ENCODE measurements at places on chromosomes 6 and 20.
A peak's percentile ranks its signal among the peaks of the same experiment; 100 is the strongest.

- peak; percentile 29 for DNase-seq
Measured at GRCh38 chr6:18177286-18177965, 22.2 kb downstream of the KDM1B start.

DNA sequence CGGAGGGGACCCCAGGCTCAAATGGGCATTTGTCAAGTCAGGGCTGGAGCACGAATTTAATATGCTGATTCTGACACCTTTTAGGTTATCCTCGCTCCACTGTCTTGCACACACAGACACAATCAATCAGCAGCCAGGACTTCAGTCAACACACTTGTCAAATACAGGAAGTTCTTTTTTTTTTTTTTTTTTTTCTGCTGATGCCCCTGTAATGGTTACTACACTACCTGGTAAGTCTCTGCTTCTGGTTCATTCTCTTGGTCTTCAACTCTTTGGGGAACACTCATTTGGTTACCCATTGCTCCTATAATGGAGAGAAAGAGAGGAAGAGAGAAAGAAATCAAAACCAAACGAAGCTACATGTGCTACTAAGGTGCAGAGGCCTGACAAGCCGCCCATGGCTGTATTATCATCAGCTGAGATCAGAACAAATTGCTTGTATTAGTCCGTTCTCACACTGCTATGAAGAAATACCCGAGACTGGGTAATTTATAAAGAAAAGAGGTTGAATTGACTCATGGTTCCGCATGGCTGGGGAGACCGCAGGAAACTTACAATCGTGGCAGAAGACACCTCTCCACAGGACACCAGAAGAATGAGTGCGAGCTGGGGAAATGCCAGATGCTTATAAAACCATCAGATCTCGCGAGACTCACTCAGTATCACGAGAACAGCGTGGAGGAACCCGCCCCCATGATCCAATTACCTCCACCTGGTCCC, 11.8 kb downstream of the BCAS1 start:
- DNase-seq = no peak

DNA sequence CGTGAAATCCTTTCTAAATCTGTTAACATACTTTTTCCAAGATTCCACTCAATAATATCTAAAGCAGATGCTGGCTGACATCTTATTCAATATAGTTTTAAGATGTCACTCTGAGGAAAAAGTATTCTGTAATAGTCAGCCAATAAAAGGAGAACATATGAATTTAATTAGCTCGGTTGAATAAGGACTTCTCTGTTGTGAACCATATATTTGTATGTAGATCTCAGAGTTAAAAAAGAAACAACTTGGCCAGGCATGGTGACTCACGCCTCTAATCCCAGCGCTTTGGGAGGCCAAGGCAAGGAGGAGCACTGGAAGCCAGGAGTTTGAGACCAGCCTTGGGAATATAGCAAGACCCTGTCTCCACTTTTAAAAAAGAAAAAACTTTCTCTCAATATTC, 7.4 kb upstream of the CD24 start:
- DNase-seq = no peak

GRCh38 chr6:28239636-28240035, 12.4 kb downstream of the ZKSCAN4 start:
- no peak for DNase-seq

DNA sequence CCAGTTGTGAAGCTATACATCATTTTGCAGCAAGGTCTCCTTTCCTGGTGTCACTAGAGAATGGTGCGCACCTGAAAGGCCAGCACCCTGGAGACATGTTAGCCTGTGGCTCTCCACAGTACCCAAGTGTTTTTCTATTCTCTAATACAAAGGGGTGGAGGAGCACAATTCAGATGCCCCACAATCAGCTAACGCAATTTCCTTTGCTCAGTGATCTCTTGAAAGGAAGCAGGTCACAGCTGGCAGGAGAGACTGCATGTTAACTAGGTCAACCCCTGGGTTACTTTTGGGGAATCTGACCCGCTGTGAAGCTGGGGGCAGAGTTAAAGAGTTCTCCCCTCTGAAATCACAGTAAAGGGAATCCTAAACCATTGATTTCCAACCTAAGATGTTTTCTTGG, 92.5 kb downstream of the B3GAT2 start:
- DNase-seq = peak; percentile 47

DNA sequence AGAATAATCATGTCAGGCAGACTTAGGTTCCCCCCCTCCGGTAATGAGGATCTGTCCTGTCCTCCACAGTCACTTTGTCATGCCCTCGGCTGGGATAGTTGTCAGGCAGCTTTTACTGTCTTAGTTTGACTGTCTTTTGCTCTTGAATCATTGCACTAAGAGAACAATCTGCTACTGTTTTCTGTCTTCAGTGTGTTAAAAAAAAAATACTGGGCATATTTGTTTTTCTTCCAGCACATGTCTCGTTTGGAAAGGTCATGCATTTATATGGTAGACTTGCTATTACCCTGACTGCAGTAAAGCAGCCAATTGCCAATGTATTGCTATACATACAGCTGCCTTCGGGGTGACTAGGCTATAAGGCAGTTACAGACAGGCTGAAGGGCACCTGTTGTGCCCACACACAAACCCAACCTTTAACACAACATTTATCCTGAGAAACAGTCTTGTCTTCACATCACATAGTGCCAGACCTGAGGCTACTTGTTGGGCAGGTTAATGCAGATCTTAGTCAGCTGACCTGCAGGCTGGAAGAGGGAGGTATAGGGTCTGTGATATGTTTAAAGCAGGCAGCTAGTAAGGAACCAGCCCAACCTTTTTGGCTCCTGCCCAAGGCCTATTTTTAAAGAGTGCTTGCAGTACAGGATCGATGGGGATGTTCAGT, 26.7 kb downstream of the ARFGEF3 start:
- peak; percentile 76 for DNase-seq

DNA sequence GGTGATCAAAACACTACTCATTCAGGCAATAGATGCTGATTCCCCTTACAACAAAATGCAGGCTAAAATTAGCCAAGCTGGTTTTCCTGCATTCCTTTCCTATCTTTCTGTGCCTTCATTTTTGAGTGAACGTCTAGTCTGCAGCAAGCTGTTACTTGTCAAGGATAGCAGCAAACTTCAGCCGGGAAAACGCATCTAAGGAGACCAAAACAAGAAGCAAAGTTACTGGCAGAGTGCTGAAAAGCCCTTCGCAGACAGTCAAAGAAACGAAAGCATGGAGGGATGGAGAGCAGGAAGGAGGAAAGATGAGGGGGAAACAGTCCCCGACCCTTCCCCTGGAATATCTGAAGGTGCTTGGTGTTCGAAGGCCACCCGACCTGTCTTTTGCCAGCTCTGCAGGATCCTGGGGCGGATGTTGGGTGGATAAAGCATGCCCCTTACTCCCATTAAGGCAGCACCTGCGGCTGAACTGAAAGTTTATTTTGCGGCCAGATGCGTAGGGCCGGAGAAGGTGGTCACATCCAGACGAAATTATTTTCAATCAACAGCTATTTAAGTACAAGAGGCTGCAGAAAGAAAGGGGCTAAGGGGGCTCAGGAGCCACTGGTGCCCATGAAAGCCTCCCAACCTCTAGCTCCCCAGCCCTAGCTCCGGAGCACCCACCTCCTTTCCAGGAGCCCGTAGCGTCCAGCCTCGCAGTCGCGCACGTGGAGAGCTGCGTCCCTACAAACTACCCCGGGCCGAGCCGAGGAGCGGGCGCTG, 538 bp downstream of the FERMT1 start:
- DNase-seq = peak; percentile 67

GRCh38 chr6:109892451-109893435, 85.4 kb upstream of the GPR6 start:
- DNase-seq = no peak

DNA sequence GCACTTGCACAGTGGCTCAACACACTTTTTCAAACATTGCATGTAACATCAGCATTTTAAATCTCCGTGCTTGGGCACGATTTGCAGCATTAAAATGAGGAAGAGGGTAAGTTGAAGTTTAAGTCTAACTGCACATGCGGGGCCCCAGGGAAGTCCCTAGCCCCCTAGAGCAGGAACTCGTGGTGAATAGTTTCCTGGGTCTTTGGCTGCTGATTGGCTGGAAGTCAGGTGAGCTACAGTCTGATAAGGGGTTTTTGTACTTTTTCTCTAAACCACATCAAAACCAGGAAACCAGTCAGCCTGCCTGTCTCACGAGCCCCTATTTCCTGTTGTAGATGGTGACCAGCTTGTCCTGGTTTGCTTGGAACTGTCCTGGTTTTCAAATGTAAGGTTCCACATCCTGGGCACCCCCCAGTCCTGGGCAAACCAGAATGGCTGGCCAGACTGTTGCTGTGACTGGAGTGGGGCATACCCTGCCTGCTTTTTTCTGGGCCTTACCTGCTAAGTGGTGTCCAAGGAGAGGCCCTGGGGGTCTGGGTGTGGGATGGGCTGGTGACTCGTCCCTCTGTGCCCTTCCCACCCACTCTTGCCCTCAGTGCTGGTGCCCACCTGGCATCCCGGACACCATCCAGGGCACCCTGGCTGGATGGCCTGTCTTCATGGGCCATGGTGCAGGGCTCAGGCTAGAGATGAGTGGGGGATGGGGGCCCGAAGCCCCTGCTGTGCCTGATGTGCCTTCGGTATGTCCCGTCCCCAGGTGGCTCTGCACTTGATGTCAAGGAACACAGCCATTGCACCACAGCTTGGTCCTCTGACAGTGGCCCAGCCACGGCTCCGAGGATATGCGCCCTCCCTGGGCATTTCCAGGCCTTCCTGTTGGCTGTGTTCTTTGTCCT, 31.8 kb downstream of the SUN5 start:
- no peak for DNase-seq

GRCh38 chr6:4848382-4849068, 72.3 kb downstream of the CDYL start:
- no peak for DNase-seq

GRCh38 chr6:147192278-147192911, 11.8 kb upstream of the STXBP5 start:
- peak; percentile 56 for DNase-seq

GRCh38 chr20:16520154-16520553, 53.1 kb downstream of the KIF16B start:
- DNase-seq = no peak

- DNase-seq = no peak
Measured at GRCh38 chr20:57238089-57238488, 28.4 kb downstream of the BMP7 start.

DNA sequence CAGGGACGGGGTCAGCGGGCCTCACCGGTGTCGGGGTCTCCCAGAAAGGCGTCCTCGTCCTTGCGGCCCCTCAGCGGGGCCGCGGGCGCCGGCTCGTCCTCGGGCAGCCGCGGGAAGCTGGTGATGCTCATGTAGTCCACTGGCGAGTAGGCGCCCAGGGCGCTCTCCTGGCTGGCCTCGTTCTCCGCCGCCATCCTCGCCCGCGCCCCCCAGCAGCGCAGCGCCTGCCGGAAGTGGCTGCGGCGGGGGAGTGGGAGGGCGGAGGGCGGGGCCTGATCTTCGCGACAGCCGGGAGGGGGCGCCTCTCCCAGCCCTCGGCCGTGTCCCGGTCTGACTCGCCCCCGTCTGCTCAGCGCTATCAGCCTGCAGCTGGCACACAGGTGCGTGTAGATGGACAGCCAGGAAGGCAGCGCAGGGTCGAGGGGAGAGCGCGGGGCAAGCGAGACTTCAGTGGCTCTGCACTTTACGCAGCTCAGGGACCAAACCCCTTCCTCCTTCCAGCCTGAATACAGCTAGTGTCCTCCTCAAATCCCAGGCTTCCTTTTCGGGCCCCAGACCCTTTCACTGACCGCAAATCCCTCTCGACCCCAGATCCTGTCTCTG, at the start of gene GGT7:
Gene GGT7 (minus strand): TSS at position 235 of the 603 bp plus-strand sequence. CDS start 41 bp downstream, at position 194.
- DNase-seq = peak; percentile 95
